ENCODE measurements at places on chromosomes 5 and 9.

GRCh38 chr9:36823934-36824333 is 210.1 kb downstream of the PAX5 start:
- no peak for DNase-seq

DNA sequence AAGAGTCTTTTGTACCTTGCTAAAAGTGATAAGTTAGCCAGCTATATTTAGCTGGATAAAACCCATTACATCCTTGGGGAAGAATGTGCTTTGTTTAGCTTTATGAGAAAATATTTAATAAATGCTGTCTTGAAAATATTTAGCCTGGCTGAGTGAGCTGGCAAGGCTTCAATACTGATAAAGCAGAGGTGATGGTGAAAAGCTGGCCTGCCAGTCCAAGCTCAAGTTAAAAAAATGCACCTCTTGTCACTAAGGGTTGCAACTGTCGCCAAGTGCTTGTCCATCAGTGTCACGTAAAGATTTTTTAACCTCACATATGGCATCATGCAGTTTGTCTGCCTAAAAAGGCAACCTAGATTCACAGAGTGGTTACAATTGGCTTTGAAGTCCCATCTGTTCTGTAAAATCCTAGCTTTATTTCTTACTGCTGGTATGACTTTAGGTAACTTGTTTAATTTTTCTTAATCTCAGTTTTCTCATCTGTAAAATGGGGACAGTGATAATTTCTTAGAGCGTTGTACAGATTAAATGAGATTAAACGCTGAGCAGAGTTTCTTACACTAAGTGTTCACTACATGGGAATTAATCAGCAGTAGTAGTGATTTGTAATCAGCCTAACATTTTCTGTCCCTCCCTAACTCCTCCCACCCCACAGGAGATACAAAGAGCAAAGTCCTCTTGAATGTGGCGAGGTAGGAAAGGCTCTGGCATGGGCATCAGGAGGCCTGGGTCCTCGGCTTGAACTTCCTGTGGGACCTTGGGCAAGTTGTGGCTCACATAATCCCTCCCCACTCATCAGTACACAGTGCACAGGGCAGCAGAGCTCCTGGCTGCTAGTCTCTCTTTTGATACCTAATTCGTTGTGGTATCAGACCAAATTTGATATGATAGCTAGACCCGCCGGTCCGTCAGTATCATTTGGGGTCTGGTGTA is 48.7 kb downstream of the PIK3R1 start:
- DNase-seq, result no peak

GRCh38 chr9:3370715-3371114 is 155.1 kb downstream of the RFX3 start:
- no peak for DNase-seq

DNA sequence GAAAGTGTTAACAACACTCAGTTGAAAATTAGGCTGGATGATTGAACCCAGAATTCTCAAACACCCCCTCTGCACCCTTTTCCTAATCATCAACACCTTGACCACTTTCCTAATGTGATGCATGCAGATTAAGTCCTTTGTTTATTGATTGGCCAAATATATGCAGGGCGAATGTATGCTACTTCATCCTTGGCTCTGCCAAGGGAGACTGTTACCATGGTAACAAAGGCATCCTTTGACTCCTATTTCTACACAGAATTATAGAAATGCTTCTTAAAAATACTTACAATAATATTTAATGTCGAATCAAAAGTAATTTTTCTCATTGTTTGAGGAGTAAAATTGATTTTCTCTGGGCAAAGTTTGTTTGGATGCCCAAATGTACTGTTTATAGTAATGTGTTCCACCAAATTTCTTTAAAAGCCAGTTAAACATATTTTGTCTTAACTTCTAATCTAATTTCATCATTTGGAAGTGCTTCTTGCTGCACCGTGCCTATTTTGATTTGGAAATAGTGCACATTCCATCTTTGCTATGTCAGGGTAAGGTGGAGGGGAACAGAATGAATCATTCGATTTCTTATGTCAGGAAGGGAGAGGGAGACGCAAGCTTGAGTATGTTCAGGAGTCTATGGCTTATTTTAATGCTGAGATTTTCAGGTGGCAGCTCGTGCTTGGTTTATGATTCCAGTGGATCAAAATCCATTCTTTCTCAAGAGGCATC is 1384.3 kb upstream of the WWC1 start:
- no peak for DNase-seq

DNA sequence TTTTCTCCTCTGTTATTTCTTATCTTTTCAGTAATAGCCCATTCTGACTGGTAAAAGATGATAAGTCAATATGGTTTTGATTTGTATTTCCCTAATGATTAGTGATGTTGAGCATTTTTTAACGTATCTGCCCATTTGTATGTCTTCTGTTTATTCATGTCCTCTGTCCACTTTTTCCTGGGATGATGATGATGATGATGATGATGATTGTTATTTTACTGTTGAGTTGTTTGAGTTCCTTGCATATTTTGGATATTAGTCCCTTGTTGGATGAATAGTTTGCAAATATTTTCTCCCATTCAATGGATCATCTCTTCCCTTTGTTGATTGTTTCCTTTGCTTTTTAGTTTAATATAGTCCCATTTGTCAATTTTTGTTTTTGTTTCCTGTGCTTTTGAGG is 27.0 kb downstream of the UTP15 start:
- DNase-seq, result no peak

GRCh38 chr5:122402955-122403685 is 91.1 kb downstream of the SNCAIP start:
- DNase-seq, result no peak

DNA sequence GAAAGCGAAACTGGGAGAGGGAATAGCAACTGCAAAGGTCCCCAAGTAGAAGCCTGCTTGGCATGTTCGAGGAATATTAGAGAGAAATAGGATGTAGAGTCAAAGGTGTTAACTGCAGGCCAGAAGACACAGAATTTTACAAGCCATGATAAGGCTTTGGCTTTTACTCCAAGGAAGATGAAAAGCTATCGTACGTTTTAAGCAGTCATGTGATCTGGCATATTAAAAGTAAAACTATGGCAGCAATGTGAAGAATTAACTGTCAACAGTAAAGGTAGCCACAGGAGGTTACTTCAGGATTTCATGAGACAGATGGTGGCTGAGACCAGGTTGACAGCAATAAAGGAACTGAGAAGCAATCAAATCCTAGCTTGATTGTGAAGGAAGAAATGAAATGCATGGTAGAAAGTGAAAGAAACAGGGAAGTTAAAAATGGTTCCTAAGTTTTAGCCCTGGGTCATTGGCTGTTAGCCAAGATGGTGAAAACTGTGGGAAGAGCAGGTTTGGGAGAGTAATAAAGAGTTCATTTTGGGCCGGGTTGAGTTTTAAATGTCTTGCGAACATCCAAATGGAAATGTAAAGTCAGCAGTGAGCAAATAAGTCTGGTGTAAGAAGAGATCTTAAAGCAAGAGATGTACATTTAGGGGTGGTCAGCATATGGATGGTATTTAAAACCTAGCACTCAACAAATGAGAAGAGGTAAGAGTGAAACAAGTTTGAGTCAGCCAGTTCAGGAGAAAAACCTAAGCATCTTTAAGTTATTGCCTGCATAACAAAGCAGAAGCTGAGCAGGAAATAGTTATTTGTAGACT is 20.3 kb upstream of the TTC33 start:
- DNase-seq, result no peak

DNA sequence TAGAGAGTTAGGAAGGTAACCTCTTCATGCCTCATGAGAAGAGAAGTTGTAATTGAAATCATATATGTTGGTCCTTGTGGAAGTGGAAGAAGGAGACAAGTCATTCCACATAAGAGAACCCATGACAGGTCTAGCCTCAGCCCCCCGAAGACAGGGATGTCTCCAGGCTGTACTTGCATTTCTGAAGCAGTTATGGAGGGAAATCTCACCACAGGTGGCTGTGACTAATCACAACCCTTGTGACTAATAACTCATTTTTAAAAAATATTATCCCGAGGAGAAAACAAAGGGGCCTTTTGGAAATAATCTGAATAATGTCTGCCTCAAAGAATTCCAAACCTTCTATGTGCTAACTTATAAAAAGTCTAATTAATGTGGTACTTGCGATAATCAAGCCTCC is 262.1 kb upstream of the RPS23 start:
- no peak for DNase-seq

- DNase-seq, result no peak
Observed at GRCh38 chr5:91403438-91403837, 20.3 kb upstream of the ARRDC3 start.

Data from left ventricle myocardium superior (tissue), 1 donor.